Urinary bladder (tissue), 4 donors: ENCODE measurements at places on chromosomes 3 and 15.

GRCh38 chr3:168878655-168879054 is 782.9 kb upstream of the GOLIM4 start:
- no peak for DNase-seq

- no peak for DNase-seq
These were observed 56.9 kb downstream of the ACAD9 start for GRCh38 chr3:128936341-128936740.

GRCh38 chr3:43248185-43248583 is 38.2 kb upstream of the SNRK start:
- no peak for DNase-seq

DNA sequence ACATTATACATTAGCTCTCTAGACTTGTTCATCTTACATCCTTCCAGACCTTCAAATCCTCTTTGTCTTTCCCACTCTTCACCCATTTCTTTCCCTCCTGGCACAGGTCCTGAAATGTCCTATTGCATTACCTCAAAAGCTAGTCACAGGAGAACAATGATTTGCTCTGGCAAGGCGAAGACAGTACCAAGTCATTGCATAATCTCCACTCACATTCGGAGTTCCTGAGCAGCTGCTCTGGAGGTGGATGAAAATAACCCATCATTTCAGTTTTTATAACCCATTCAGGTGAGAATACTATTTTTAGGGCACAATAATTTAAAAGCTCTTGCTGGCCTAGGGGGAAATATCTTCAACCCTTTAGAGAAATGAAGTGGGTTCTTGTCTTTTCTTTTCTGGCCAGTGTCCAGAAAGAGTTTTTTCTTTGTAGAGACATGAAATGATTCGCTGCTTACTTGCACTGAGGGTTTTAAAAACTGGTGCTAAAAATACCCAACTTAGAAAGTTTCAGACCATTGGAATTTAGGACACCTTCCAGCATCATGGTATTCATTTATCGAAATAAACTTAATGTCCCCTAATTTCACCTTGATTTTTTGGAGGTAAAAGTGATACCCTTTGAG is 23.4 kb upstream of the DYNC1LI1 start:
- no peak for DNase-seq

DNA sequence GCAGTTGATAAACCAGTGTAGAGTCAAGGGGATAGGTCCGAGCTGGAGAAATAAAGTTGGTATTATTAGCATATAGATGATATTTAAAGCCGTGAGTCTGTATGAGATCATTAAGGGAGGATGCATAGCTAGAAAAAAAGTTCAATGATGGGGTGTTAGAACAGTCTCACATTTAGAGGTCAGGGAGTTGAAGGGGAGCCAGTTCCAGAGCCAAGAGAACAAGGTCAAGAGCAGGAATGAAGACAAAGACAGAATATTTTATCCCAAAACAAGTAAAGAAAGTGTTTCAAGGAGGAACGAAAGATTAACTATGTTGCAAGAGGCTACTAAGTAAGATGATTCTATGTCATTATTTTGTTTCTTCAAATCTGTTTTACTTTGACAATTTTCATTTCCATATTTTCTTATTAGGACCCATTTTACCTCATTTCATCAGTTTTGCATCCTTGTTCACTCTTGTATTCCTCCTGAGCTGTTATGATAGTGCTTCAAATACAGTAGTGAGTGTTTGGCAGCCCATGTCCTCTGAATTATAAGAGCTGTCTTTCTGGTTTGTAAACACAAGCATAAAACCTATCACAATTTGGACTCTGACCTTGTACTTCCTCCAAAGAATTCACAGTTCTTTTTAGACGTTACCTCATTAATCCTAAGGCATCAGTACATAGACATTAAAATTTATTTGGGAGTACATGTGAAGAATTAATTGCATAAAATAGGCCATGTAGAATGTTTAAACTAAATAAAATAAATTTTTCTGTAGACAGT is 695.7 kb upstream of the NECTIN3 start:
- no peak for DNase-seq

DNA sequence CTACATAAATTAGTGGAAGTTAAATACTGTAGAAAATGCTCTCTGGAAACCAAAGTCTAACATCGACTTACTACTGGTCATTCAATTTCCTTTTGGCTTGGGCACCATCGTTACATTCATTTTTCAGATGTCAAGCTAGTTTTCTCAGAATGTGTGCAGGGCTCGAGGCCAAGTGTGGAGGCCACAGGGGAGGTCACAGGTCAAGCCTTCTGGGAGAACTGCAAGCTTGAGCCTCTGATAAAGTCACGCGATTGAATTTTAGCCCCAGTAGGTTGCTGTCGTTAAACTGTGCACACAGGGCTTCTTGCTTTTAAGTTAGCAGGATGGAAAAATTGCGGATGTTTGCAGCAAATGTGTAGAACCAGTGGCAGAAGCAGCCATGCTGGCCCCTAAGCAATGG is 182.2 kb downstream of the APBA2 start:
- no peak for DNase-seq

GRCh38 chr3:134647902-134648760 is 2.7 kb downstream of the KY start:
- DNase-seq, result no peak

- DNase-seq, result no peak
These were observed 6.8 kb downstream of the ABHD2 start for GRCh38 chr15:89095073-89095472.

GRCh38 chr3:53842436-53843194 is 3.6 kb downstream of the CHDH start:
- peak; percentile 14 for DNase-seq

- no peak for DNase-seq
These were observed 52.5 kb upstream of the CHRM5 start for GRCh38 chr15:33915571-33916407.

GRCh38 chr3:185319801-185320200 is 43.1 kb upstream of the MAP3K13 start:
- DNase-seq, result no peak

GRCh38 chr15:66057089-66057488 is 187.8 kb downstream of the RAB11A start:
- no peak for DNase-seq

- DNase-seq, result no peak
These were observed 60.9 kb downstream of the ST8SIA2 start for GRCh38 chr15:92454555-92455105.

DNA sequence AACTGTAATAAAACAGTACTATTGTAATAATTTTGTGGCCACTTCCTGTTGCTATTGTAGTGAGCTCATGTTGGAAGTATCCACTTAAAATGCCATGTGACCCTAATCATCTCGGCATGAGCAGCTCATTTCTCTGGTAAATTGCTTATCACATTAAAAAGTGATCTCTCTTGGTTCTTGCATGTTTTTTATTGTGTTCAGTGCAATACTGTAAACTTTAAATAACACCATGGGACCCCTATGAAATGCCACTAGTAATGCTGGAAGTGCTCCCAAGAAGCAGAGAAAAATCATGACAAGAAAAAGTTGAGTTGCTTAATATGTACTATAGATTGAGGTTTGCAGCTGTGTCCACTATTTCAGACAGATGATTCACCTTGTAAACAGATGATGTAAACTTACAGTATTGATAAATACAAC is 45.6 kb downstream of the NMD3 start:
- DNase-seq, result no peak

DNA sequence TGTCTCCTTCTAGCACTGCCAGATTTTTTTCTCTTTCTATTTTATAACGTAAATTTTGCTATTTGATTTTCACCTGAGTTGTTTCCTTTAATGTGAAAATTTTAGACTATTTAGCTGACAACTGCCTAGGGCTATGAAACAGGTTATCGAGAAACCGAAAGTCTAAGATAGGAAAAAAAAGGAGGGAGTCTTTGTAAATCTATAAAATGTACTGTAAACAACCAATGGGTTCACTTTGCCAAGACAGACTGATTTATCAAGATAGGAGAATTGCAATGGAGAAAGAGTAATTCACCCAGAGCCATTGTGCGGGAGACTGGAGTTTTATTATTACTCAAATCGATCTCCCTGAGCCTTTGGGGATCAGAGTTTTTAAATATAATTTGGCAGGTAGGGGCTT is 50.0 kb downstream of the TM4SF18 start:
- DNase-seq, result no peak

- peak; percentile 93 for DNase-seq
These were observed at the start of gene ZNF106 for GRCh38 chr15:42490671-42491538. ZNF106 (minus strand) TSS chr15:42491141; CDS start chr15:42472289, 18,852 bp downstream.

DNA sequence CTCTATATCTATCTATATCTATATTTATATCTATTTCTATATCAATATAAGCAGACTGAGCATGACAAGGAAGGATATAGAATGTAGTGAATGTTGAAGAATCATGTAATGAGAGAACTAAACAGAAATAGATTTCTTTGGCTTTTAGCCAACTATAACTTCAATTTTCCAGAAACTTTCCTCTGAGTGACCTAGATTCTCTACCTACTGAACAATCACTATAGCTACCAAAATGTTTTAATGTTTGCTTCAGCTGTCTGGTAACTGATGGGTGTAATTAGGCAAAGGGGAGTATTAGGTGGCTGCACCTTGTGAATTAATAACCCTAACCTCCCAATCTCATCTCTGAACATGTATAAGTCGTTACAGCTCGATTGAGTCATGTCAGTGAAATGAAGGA is 76.4 kb upstream of the ROBO1 start:
- DNase-seq, result no peak

GRCh38 chr3:126415661-126416591 is 21.2 kb downstream of the CFAP100 start:
- no peak for DNase-seq
